ENCODE measurements at places on chromosomes 5 and 9.

- no peak for DNase-seq
These were observed 8.2 kb downstream of the SLC22A4 start for GRCh38 chr5:132302413-132302812.

DNA sequence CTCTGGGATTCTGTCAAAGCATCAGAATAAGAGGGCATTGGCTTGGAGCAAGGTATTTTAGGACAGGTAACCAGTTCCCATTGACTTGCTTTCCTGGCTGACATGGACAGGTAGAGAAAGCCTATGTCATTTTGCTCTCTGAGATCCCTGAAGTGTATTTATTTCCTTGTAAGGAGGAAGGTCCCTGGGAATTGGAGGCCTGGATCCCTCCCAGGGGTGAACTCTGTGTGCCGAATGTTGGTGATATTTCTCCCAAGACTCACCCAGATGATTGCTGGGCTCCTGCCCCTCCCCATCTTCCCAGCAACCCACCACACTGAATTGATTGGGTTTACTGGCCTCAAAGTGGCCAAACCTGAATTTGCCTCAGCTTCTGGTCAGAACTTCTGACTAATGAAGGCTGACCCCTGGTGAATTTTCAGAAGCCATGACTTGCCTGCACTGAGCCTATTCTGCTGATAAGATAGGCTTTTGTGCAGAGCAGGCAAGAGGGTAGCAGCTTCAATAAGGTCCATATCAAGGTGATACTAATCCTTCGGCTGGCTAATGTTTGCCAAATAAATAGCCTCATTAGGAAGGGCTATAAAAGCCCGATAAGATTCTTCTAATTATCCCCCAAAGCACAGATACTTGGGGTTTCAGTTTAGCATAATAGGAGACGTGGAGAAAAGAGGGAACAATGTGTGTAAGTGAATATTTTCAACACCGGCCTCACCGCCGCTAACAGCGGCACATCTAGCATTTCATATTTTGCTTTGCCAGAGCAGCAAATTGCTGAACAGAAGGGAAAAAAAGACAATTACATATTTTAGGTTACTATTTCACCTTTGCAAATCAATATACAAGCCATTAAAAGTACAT lies 152.9 kb upstream of the PITX1 start:
- peak; percentile 26 for DNase-seq

GRCh38 chr5:129049126-129049799 lies 45.3 kb upstream of the ISOC1 start:
- no peak for DNase-seq

DNA sequence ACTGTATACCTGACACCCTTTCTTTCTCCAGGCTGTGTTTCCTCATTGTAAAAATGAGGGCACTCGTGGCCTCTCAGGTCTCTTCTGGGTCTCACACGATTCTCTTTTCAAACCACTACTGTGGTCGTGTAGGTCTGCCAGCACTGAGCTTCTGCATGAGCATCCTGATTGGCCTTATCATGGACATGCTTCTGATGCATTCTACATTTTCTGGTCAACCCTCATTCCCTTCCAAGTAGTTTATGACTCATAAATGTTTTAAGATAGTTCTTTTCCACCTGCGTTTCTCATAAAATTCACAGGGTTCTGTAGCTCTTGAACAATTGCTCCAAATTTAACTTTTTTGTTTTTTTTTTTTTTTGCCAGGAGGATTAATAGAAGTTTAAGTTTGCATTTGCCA lies 294.8 kb downstream of the KCTD16 start:
- DNase-seq, result no peak

DNA sequence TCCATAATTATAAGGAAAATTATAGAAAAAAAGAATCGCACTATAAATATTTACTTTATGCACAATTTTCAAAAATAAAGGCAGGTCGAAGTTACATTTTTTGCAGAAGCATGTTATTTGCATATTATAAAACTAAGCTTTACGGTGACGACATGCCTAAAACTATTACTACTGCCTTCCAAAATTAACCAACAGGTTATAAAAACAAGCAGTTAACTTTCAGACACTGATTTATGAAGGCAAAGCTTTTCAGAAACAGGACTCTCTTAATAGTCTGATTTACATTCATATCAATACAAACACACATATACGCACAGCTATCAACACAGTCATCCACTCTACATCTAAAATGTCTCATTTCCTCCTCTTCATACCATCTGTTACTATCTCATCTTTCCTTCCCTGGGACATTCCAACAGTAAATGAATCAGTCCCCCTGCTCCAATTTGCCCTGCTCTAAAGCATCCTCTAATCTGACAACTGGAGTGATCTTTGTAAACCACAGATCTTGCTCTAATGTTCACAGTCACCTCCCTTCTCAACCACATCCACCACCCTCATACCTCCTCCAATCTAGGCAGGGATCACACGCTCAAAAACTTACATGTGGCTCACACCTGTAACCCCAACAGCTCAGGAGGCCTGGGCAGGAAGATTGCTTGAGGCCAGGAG lies 21.6 kb downstream of the FBXW11 start:
- DNase-seq, result no peak

DNA sequence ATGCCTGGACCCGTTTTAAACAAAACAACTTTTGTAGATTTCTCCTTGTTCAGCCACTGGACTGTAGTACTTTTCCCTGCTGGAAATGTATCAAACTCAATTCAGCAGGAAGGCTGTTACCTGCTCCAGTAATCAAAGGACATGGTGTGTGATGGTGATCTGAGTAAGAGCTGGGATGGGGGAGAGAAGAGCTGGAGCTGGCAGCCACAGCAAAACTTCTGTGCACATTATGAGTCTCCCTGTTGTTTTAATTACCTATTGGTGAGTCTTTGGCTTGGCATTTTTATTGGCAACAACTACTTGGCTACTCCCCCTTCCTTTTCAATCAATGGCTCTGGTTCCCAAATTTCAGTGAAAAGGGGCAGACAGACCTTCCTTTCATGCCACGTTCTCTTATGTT lies 9.7 kb downstream of the NREP start:
- no peak for DNase-seq

DNA sequence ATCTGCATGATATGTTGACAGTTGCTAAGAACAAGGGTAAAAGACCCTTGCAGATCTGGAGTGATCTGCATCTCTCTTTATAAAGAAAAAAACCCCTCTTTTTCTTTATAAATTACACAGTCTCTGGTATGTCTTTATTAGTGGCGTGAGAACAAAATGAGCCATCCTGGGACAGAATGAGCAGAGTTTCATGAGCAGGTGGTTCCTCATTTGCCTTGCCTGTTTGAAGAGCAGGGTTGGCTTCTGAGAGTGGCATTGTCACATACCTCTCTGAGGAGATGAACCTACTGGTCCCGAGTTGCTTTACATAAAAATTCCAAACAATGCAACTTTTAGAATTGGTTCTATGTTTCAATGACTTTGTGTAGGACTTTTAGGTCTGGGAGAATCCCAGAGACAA lies 94.3 kb downstream of the INSYN2B start:
- DNase-seq, result no peak

DNA sequence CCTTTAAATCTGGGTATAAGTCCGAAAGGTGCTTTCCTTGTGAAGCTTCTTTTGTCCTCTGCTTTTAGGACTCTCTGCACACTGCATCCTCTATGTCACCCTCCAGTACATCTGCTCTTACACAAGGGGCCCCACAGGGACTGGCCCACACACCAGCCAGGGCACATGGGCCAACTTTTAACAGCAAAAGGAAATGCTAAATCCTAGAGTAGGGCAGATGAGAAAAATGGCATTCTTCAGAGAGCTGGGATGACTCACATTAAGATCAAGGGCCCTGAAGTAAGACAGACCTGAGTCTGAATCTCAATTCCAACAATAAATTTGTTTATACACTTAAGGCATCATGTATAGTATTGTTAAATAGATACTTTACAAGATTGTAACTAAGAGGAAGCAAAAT lies 40.3 kb upstream of the CDKN2B start:
- DNase-seq, result no peak

DNA sequence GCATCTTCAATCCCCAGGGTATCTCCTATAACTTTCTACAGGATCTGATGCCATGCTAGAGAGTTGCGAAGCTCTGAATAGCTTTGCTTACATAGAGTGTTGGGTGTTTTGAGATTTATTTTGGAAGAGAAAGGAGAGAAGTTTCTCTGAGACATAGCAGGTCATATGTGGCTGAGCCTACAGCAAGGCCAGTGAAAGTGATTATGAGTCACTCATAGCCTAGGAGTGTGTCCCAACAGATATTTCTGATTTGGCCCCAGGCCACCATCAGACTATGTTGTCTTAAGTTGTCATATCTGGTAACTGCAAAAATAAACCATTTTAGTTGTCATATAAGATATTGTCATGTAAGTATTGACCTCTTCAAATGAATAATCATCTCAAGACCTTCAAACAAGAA lies 132.0 kb upstream of the RAI14 start:
- DNase-seq, result no peak

DNA sequence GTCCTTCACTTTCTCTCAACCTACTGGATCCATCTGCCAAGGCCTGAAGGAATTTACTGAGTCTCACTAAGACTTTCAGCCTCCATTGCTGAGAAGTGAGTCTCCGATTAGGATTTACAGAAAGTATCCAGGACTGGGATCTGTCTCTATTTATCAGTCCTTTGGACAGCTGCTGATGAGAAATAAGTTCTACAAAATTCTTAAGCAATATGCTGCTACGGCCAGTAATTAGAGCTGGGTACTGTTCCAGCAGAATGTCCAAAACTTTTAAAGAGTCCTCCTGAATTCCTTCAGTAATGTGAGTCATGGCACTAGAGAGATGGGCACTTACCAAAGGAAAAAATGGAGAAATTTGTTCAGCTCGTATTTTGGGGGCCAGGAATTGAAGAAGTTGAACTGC lies 5.9 kb downstream of the TEX10 start:
- DNase-seq, result no peak

DNA sequence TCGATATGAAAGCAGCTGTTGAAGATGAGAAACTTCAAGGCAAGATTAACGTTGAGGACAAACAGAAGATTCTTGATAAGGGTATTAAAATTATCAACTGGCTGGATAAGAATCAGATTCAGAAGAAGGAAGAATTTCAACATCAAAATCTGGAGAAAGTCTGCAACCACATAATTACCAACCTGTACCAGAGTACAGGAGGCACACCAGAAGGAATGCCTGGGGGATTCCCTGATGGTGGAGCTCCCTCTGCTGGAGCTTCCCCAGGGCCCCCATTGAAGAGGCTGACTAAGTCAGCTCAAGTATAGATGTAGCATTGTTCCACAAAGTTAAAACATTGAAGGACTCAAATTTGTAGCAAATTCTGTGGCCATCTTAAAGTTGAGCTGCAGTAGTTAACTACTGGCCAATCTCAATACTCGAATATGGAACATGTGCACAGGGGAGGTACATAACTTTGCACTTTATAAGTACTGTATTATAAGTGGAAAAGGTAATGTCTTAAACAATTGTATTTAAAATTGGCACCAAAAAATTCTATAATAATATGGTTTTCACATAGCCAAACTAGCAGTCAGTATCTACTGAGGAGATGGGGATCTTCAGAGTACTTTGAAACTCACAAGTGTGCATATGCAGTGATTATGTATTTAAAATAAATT lies 237.5 kb downstream of the CHSY3 start:
- DNase-seq, result no peak

- no peak for DNase-seq
These were observed 19.7 kb upstream of the ADAMTS19 start for GRCh38 chr5:129440424-129440823.

- no peak for DNase-seq
These were observed 92.5 kb downstream of the EBF1 start for GRCh38 chr5:159007235-159007634.

- peak; percentile 80 for DNase-seq
These were observed 680 bp upstream of the RFK start for GRCh38 chr9:76394960-76395252.

- no peak for DNase-seq
These were observed 48.4 kb downstream of the MRPL36 start for GRCh38 chr5:1751026-1751863.

- DNase-seq, result no peak
These were observed 77.7 kb downstream of the ARSB start for GRCh38 chr5:78907255-78907891.

- DNase-seq, result no peak
These were observed 39.9 kb downstream of the COL15A1 start for GRCh38 chr9:98983295-98984268.

DNA sequence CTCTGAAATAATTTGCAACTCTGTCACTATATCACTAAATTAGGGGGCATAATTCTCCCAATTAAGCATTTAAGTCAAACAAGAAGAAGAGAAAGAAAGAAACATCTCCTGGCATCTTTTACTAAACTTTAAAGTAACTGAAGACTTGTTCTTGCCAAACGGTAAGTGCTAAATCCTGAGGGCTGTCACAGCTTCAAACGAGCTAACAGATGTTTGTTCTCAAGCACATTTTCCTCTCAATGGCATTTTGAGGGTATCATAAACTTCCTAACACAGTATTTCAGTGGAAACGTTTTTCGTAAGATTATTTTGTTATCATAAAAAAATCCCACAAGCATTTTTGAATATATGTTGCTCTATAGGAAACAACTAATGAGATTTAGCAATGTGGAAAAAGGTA lies 169.5 kb upstream of the TAS2R1 start:
- no peak for DNase-seq

DNA sequence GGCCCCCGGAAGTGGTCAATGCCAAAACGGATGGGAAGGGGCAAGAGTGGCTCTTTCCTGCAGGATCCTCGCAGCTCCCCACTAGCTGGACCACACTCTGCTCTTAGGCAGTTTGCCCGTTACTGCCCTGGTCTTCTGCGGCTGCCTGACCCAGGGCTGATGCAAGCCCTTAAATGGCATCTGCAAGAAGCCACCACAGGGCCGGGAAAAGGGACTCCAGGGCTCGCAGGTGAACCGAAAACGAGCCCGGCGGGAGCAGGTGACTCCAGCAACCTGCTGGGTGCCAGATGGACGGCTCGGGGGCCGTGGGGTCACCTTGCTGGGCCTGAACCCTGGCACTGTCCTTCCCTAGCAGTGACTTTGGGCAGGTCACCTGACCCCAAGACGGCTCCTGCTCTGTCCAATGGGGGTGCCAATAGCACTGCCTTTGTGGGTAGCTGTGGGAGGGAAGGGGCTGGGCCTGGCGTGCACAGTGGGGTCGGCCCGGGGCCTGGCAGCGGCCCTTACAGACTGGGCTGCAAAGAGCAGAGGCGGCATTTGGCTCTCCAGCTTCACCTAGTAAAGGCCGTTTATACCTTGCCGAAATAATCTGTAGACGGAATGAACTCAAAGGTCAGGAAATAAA lies 1.3 kb downstream of the TMEM250 start:
- no peak for DNase-seq

DNA sequence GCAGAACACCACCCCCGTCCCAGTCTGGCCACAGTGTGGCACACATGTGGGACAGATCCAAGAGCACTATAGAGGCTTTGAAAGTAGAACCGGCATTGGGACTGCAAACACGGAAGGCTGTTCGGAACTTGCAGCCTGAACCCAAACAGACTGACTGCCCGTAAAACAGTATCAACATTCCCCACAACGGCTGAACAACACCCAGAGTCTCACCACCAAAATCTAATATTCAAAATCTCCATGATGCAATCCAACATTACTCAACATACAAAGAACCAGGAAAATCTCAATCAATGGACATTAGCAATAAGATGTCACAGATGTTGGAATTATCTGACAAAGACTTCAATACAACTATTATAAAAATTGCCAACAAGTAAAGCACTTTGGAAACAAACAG lies 82.3 kb downstream of the ROR2 start:
- no peak for DNase-seq

- peak; percentile 46 for DNase-seq
These were observed 3.0 kb upstream of the HRCT1 start for GRCh38 chr9:35903049-35903448.

- no peak for DNase-seq
These were observed 257.4 kb downstream of the BNC2 start for GRCh38 chr9:16613051-16613450.
